HCT116 (cell line): ENCODE measurements at places on chromosomes 2 and 18. TPM values are rescaled to one million over a fixed set of nuclear protein-coding genes. Genes with fewer than 3 reads are reported as not detected.

DNA sequence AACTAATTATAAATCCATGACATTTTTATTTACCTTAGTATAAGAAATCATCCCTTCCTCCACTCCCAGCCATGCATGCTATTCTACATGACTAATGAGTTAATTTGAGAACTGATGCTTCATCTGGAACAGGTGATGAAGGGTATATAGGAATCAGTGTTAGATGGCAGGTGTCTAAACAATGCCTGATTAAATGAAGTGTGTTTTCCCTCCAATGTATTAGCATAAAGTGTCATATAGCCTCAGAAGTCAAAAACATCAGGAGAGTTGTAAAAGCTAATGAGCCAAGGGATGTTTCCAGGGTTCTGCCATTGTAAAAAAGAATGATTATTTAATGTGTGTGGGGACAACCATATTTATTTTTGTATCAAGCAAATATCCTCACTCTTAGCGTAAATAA lies 913.8 kb downstream of the DCC start:
- DNase-seq: no peak

DNA sequence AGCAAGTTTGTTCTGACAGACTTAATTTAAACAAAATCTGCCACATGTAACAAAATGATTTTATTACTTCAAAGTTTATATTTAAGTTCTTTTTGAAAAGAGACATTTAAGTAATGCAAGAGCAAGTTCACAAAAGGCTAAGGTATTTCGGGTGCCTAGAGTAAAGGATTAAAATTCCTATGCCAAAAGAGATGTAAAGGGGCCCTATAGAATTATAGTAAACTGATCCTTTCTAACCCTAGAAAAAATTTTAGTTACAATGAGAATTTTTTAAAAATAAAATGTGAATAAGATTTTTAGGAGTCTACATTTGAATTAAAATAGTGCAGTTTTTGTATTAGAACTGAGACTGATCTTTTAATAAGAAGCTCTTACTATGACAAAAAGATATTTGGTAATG lies 147.1 kb downstream of the PLEKHA3 start:
- DNase-seq: no peak

GRCh38 chr18:31116853-31117595 lies 14.8 kb upstream of the DSC2 start:
- no peak for DNase-seq

- DNase-seq: no peak
Observed at GRCh38 chr2:174662459-174662858, 64.9 kb upstream of the WIPF1 start.

DNA sequence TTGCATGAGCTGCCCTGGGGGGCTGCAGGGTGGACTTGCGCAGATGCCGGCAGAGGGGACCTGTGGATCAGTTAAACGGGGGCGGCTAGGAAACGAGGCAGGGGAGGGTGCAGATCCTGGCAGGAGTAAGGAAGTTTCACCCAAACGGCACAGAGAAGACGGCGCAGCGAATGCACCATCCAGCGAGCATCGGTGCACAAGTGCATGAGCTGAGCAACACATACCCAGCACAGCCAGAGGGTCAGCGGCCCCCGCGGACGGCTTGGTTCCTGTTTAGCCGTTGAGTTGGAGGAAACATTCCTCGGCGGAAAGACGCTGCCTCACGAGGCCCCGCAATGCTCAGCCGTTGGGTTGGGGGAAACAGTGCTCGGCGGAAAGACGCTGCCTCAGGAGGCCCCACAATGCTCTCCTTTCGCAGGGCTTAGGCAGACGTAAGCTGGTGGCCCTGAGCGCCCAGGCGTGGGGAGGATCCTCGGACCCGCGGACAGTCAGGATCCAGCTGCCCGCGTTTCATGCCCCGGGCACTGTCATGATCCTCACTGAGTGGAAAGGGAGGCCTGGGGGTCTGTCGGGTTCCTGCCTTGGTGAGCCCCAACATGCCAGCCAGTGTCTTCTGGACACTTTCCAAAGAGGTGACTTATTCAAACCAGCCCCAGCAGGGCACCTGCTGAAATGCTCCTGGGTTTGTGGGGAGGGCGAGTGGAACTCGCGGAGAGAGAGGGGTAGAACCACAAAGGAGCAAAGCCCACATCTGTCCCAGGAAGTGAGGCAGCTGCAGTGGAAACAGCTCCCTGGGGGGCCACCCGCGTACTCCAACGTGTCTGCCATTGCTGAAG lies 86.3 kb downstream of the NDUFA10 start:
- no peak for DNase-seq

- DNase-seq: no peak
Observed at GRCh38 chr2:17557596-17557995, 17.1 kb downstream of the VSNL1 start.

DNA sequence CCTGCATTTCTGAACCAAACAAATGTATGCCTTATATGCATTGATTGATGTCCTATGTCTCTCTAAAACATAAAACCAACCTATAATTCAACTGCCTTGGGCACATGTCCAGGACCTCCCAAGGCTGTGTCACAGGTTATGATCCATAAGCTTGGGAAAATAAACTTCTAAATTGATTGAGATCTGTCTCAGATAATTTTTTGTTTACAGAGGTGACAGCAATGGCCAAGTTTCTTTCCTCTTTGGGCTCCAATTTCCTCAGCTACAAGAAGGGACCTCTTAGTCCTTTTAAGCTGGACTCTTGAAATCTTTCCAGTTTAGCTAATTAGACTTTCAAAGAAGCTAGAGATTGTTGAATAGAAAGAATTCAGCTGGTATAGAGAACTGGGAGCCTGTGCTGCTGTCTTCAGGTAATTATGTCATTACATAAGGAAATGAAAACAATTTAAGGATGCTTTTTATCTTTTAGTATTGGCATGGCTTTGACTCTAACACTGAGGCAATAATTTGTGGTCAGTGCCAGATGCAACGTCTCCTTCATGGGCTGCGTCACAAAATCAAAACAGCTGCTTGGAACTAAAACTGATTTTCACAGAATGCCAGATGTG lies 412.1 kb upstream of the TRIB2 start:
- DNase-seq: no peak

GRCh38 chr2:138698428-138698827 lies 81.8 kb downstream of the NXPH2 start:
- no peak for DNase-seq

GRCh38 chr2:240823449-240824336 lies 3.7 kb upstream of the KIF1A start:
- DNase-seq: no peak

DNA sequence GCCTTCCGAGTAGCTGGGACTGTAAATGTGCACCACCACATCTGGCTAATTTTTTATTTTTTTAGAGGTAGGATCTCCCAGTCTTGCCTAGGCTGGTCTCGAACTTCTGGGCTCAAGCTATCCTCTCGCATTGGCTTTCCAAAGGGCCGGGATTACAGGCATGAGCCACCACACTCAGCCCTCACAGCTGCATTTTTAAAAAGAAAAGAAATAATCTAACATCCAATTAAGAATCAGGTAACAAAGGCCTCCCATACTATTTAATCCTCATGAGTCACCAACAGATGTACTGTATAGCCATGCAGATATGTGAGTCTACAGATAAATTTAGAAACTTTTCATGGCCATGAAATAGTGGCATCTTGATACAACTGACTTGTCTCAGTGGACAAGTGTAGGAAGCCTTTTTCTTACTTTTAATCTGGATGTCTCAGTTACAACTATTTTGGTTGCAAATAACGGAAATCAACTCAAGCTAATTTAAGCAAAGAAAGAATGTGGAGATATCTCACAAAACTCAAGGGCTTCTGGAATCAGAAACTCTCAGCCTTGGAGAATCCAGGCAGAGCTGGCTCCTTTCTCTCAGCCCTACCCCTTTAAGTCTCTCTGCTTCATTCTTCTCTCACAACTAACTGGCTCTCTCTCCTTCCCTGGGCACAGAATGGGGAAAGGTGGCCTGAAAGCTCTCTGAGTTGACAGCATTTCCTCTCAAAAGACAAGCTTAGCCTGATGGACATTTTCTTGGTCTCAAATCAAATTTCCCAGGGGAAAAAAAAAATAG lies 12.8 kb upstream of the PPM1B start:
- no peak for DNase-seq

DNA sequence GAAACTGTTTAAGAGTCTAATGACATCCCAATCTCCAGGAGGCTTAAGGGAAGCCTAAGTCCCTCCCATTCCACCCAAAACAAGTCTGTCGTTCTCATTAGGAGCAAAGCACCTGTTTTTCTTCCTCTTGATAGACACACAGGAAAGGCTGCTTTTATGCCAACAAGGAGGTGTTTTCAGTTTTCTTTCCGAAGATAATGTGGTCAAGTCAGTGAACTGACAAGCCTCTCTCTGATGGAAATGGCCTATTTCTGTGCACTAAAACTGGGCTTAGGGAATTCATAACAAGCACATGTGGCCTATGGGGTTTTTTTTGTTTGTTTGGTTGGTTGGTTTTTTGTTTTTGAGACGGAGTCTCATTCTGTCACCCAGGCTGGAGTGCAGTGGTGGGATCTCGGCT lies 36.2 kb downstream of the FBLN7 start:
- DNase-seq: no peak

- no peak for DNase-seq
Observed at GRCh38 chr2:236366397-236366796, 102.2 kb upstream of the ASB18 start.

- DNase-seq: no peak
Observed at GRCh38 chr2:152005607-152006006, 93.2 kb downstream of the CACNB4 start.

GRCh38 chr18:58796220-58796619 lies 68.5 kb upstream of the ZNF532 start:
- no peak for DNase-seq

DNA sequence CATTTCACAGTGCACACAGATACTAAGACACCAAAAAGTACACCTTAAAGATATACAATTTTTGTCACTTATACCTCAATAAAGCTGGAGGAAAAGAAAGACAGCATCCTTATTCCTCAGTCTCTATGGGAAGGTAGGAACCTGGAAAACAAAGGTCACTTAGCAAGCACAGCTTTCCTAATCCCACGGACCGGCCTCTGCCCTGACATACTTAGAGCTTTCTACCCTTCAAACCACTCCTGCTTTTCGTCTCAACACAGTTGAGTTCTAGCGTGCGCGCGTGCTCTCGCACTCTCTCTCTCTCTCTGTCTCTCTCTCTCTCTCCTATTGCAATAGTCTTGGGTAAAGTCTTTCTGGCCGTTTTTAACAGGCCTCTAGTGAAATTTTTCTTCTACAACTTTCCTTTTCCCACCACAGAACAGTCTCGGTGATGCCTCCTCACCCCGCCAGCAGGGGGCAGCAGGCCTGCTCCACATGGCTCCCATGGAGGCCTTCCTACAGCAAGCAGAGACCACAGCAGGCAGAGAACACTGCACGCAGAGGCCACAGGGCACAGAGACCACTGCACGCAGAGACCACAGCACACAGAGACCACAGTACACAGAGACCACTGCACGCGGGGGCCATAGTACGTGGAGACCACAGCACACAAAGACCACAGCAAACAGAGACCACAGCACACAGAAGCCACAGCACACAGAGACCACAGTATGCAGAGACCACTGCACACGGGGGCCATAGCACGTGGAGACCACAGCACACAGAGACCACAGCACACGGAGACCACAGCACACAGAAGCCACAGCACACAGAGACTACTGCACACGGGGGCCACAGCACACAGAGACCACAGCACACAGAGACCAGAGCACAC lies 106.9 kb downstream of the FBXO15 start:
- DNase-seq: peak; percentile 4

The ROCK1 gene
- 38.1 TPM for total RNA-seq

The EGR4 gene
- total RNA-seq: 0.37 TPM

The NT5DC4 gene
- total RNA-seq: 0.22 TPM

The GATA6 gene
- 3.3 TPM for total RNA-seq

The SALL3 gene
- total RNA-seq: not detected

The HS6ST1 gene
- total RNA-seq: 35.0 TPM

The PROM2 gene
- 11.9 TPM for total RNA-seq
